SHP77 treated with DMSO at 0.1 percent for 48 hours (cell line): ENCODE measurements at places on chromosomes 12 and 14.

DNA sequence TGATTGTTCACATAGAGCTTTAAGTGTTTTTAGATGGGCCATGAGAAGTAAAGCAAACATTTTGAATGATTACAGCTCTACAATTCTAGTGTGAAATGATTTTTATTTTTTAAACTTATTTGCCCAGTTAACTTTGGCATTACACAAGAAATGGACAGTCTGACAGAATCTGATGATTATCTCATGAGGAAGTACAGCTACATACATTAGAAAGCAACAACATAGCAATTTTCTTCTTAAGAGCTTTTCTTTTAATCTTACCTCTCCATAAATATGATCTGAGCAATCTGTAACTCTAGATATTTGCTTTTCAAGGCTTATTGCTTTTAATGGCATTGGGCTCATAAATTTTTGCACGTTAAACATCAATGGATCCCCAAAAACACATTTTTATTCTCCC, 26.5 kb upstream of the PPP1R12A start:
- no peak for DNase-seq

GRCh38 chr14:50070230-50070629, 46.1 kb downstream of the VCPKMT start:
- DNase-seq = no peak

- DNase-seq = no peak
These were observed 846.4 kb downstream of the C12orf50 start for GRCh38 chr12:87182696-87183233.

GRCh38 chr12:130988751-130989150, 35.0 kb downstream of the ADGRD1 start:
- no peak for DNase-seq

DNA sequence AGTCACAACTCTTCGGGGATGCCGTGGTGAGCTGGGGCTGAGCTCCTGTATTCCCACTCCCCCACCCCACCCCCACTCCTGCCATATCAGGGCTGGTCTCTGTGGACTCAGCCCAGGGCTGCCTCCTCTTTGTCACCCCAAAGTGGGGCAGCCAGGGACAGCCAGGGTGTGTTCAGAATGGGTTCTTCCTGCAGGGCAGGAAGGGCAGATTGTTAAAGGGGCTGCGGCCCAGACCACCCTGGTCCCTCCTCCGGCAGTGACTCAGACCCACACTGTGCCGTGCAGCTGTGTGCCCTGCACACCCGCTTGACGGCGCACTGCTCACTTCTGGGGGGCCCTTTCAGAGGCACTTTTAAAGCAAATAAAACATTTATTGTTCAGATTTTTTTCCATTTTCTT, 9.3 kb downstream of the SLC48A1 start:
- no peak for DNase-seq

DNA sequence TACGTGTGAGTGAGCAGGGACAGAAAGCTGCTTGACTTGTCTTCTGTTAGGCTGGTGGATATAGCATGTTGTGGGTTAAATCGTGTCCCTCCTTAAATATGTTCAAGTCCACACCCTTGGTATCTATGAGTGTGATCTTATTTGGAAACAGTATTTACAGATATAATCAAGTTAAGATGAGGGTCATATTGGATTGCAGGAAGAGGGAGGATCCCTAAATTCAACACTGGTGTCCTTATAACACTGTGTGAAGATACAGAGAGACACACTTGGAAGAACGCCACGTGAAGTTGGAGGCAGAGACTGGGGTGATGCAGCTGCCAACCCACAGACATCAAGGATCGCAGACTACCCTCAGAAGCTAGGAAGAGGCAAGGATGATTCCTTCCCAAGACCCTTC, 275.2 kb upstream of the SSTR1 start:
- DNase-seq = no peak

DNA sequence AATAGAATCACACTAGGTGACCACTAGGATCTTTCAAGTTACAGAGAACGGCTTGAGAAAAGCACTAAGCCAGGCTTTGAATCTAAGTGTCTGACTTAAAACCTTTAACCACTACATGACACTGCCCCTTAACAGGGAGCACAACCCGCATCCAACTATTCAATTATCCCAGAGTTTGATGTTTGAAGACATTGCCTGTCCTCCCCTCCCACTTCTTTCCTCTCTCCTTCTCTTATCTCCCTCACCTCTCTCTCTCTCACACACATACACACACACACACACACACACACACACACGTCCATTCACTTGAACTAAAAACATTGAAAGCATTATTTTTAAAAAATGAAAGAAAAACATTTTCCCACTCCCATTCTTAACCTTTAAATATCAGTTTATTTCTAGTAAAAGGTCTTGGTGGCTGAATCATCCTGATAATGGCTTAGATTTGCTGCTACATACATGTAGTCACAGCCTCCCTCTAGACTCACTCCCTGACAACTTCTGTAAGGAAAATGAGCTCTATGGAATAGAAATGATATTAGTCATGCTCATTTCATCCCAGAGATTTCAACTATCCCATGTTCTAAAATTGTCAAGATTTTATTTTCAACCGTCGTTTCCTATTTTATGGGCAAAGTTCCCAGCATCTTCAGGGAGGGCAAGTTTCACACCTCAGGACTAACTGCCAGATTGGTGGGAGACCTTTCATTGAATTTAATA, 53.5 kb upstream of the RAP1B start:
- no peak for DNase-seq

GRCh38 chr14:71737760-71738159, 194.5 kb upstream of the RGS6 start:
- DNase-seq = no peak

DNA sequence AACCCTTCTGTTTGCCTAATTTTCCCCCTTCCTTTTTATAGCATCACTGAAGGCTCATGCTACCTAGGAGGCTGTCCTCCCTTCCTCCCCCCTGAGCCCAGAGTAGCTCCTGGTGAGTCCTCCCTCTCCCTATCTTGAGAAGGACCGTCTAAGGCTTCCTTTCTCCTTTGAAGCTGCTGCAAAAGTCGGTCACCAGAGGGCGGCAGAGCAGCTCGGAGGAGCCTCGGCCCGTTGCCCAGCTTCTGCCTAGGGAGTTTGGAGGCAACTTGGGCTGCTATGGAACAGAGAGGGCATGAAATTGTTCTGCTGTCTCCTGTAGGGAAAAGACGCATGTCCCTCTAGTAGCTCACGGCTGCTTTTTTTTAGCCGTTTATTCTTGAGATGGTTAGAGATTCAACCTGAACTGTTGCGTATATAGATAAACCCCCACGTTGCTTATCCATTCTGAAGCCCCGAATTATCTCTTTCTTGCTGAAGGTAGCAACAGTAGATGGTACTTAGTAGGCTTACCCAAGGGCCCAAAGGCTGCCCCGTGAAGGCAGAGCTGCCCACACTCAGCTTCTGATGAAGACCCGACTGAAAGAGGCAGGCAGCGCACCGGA, 5.7 kb downstream of the WNT5B start:
- no peak for DNase-seq

DNA sequence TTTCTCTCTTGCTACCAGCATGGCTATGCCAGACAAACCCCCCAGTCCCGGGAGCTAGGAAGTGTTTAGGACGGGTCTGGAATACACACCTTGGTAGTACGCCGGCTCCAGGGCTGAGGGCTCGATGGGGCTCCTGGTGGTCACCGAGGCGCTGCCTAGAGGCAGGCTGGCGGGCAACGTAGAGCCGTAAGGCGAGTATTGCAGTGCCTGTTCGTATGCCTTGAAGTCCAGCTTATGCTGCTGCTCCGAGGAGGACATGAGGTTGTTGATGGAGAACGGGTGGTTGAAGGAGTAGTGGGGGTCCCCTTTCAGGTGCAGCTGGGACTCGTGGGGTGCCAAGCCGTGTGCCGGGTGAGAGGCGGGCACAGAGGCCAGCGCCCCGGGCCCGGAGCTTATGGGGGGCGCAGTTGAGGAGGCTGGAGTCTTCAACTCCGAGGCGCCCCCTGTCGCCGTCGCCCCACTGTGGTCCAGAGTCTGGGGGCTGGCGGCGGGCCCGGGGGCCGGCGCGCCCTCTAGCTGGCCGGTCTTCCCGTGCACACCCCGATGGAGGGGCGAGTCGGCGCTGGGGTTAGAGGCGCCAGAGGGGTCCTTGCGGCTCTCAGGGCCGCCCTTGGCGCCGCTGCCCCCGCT, 3.6 kb downstream of the FOXA1 start:
- DNase-seq = peak; percentile 94

DNA sequence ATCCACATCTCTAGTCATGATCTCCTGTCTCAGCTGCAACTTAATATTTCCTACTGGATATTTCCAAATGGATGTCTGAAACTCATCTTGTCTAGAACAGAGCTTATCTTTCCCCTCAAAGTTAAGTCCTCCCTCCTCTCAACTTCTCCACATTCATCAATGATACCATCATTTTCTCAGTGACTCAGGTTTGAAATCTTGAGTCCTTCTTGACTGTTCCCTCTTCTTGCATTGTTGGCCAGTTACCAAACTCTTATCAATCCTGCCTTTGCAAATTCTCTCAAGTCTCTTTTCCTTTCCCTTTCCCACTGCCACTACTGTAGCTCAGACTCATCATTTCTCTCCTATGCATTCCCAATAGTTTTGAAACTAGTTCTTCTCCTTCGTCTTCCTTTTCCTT, 14.3 kb upstream of the CHURC1 start:
- DNase-seq = no peak

GRCh38 chr14:71138448-71139293, 231.4 kb downstream of the PCNX1 start:
- DNase-seq = no peak

DNA sequence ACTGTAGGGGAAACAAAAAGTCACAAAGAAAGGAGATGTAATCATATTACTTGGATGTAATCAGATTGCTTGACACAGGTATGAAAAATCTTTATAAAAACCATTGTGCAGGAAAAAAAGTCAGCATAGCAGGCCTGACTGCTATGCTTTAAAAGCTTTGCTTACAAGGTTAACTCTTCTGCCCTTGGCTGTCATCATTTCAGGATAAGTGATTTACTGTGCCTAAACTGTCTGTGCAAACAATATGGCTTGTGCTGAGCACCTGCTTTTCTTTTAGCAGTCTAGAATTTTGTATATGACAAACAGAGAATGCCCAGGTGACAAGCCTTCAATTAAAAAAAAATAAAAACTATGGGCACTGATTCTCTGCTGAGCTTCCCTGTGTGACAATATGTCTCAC, 63.8 kb upstream of the PLEKHG7 start:
- DNase-seq = peak; percentile 72

DNA sequence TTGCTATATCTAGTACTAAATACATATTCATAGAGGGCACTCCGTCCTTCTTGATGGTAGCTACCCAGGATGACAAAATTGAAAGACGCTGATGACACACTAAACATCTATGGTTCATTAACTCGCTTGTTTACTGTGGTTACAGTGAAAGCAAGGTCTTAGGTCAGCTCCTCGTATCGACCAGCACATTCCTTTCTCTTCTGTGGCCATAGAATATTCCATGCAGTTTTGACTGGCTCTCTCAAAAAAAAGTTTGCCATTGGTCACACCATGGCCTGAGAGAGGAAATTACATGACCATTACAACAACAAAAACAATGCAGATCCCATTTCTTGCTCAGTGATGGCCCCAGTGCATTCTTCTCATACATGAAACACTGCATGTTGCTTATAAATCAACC, 411.4 kb upstream of the SOX5 start:
- no peak for DNase-seq

DNA sequence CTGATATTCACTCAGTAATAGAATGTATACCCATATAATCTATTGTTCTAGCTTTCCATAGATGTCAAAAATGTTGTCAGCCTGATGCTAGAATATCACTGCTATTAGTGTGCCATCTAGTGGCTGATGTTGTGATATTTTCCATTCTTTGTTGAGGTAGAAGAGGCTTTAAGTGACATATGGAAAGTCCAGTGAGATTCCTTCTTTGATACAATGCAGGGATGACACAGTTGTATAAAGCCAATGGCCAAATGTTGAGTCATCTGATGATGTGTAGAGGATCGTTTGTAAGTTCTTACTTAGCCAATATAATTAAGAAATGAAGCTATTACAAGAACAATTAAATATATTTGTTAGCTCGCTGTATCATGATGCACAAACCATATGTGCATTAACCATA, 58.1 kb upstream of the PCED1B start:
- peak; percentile 23 for DNase-seq

- DNase-seq = no peak
These were observed 42.3 kb downstream of the GNS start for GRCh38 chr12:64716839-64717455.

DNA sequence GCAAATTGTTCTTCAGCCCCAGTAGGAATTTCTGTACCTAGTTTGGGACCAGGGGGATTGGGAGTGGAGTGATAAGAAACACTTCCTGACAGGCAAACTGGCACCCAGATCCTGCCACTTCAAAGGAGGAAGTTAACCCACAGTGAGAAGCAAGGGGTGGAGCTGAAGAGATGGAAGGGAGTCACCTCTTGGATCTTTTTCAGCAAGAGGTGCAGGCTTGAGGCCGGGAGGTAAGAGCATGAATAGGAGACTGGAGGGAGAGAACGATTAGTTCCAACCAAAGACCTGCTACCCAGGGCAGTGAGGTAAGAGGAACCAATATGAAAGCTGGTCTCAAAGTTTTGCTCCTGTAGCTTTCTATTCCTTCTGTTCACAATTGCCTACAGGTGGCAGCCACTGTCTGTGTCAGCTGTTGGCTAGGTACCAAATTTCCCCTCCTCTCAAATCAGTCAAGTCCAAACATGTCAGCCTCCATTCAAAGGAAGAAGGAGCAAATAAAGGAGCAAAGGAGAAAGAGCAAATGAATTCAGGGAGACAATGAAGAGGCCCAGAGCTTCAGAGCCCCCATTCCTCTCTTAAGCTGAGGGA, 14.9 kb upstream of the TAC3 start:
- DNase-seq = peak; percentile 68

- no peak for DNase-seq
These were observed 76.6 kb upstream of the KCNH3 start for GRCh38 chr12:49462083-49462744.

- no peak for DNase-seq
These were observed 105.3 kb downstream of the GRIP1 start for GRCh38 chr12:66573605-66574004.

GRCh38 chr14:33943096-33943883, 7.6 kb downstream of the EGLN3 start:
- peak; percentile 96 for DNase-seq

GRCh38 chr12:125070112-125070511, 4.9 kb downstream of the AACS start:
- no peak for DNase-seq

GRCh38 chr12:87141091-87141490, 884.9 kb upstream of the MGAT4C start:
- no peak for DNase-seq

DNA sequence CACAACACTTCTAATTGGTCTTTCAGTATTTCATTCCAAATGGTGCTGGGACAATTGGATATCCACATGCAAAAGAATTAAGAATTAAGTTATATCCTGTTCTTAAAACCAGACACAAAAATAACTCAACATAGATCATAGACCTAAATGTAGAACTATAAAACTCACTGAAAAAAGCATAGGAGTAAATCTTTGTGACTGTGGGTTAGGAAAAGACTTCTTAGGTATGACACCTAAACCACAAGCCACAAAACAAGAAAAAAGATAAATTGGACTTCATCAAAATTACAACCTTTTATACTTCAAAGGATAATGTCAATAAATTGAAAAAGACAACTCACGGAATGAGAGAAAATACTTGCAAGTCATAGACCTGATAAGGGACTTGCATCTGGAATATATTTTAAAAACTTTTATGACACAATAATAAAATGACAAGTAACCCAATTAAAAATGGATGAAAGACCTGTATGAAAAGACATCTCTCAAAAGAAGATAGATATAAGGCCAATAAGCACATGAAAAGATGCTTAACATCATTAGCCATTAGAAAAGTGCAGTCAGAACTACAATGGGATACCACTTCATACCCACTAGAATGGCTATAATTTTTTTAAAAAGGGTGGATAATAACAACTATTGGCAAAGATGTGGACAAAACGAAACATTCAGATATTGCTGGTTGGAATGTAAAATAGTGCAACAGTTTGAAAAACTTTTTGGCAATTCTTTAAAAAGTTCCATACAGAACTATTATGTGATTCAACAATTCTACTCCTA, 72.5 kb upstream of the SLC38A4 start:
- DNase-seq = no peak
